ENCODE measurements at places on chromosomes 6 and 20. TPM values are rescaled to one million over a fixed set of nuclear protein-coding genes. Genes with fewer than 3 reads are reported as not detected.

BTNL2 gene
- not detected for polyA plus RNA-seq

MAS1 gene
- under 0.01 TPM for polyA plus RNA-seq

TRMT6 gene
- 10.4 TPM for polyA plus RNA-seq

MAPK13 gene
- polyA plus RNA-seq = 12.4 TPM

ABHD16B gene
- 0.49 TPM for polyA plus RNA-seq
